ENCODE measurements at places on chromosomes 16 and 17. TPM values are rescaled to one million over a fixed set of nuclear protein-coding genes. Genes with fewer than 3 reads are reported as not detected.
A peak's percentile ranks its signal among the peaks of the same experiment; 100 is the strongest.

DNA sequence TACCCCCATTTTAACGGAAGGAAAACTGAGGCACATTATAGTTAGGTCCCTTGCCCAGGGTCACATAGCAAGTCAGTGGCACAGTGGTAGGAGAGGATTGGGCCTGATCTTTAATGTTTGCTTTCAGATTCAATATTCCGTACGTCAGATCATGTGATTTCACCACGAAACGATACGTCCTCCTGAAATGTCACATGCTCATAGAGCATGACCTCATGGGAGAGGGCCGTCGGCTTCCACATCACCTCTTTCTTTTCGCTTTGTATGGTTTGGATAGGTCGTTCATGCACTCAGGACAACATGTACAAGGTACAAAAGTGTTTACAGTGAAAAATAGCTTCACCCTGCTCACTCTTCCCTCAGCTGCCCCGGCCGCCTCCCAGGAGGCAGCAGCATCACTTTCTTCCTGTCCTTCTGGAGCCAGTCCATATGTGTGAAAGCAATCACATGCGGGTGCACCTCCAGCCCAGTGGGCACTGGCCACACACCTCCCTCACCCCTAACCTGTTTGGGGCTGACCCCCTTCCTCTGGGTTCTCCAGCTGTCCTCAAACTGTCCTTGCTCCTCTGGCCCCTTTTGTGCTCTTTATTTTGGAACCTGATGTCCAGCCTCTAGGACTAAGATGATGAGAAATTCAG is 199.9 kb downstream of the FOXL1 start:
- DNase-seq, result no peak

The ANKRD40CL gene
- total RNA-seq, result 0.64 TPM

- DNase-seq, result peak; percentile 93
These were observed 15.5 kb upstream of the TFAP4 start for GRCh38 chr16:4288148-4288921.

The PRDM7 gene
- total RNA-seq, result not detected

The ADCY7 gene
- 71.4 TPM for total RNA-seq

The GNGT2 gene
- not detected for total RNA-seq

The GNAO1 gene
- not detected for total RNA-seq

DNA sequence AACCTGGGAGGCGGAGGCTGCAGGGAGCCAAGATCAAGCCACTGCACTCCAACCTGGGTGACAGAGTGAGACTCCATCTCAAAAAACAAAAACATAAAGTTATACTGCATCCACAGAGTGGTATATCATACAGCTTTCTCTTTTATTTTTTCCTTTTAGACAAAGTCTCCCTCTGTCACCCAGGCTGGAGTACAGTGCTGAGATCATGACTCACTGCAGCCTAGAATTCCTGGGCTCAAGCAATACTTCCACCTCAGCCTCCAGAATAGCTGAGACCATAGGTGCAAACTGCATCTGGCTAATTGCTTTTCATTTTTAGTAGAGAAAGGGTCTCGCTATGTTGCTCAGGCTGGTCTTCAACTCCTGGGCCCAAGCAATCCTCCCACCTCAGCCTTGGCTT is 10.0 kb upstream of the COPRS start:
- DNase-seq, result no peak

DNA sequence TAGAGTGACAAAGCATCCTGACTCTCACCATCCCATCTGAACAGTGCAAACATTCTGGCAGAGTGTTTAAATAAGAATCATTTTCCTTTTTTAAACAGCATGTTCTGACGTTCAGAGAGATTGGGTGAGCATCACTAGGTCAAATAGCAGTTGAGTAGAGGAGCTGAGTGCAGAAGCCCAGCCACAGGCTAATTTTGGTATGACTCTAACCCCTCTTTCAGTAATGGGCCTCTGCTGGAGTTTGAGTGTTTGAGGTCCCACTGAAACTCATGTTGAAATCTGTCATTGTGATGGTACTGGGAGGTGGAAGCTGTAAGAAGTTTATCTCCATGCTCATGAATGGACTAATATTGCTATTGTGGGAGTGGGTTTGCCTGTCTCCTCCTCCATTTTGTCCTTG is 194.4 kb downstream of the SALL1 start:
- no peak for DNase-seq

DNA sequence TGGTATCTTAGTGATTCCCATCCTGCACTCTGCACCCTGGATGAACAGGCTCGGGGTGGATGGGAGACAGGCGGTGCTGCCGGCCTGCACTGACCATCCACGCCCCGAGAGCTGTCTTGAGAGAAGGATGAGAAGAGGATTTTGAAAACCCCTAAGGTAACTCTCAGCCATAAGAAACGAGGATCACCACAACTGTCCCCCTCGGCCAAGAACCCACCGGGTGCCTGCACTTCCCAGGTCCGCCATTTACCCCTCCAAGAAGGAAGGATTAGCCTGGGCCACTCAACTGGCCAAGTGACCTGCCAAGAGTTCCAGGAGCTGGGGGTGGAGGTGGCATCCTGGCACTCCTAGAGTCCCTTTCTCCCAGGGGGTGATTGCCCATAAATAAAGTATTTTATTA is 302.4 kb upstream of the TNRC6C start:
- DNase-seq, result no peak

The PRR35 gene
- not detected for total RNA-seq

DNA sequence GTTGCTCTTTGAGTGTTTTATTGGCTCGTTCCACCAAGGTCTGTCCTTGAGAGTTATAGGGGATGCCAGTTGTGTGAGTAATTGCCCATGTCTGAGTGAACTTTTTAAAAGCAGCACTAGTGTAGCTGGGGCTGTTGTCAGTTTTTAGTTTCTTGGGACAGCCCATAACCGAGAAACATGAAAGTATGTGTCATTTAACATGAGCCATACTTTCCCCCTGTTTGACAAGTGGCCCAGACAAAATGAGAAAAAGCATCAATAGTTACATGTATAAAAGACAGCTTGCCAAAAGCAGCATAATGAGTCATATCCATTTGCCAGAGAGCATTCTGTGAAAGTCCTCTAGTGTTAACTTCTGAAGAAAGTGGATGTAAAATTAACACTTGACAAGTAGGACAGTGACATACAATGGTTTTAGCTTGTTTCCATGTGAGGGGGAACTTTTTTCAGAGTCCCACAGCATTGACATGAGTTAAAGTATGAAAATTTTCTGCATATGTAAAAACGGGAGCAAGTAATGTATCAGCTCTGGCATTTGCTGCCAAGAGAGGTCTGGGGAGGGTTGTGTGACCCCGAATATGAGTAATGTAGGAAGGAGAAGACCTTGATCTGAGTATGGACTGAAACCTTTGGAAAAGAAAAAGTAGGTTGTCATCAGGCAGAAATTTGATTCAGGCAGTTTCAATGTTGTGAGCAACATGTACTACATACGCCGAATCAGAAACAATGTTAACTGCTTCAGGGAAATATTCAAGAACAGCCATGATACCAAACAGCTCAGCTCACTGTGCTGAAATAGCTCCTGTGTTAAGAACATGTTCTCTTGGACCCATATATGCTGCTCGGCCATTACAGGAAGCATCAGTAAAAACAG is 56.8 kb upstream of the ARL4D start:
- no peak for DNase-seq

DNA sequence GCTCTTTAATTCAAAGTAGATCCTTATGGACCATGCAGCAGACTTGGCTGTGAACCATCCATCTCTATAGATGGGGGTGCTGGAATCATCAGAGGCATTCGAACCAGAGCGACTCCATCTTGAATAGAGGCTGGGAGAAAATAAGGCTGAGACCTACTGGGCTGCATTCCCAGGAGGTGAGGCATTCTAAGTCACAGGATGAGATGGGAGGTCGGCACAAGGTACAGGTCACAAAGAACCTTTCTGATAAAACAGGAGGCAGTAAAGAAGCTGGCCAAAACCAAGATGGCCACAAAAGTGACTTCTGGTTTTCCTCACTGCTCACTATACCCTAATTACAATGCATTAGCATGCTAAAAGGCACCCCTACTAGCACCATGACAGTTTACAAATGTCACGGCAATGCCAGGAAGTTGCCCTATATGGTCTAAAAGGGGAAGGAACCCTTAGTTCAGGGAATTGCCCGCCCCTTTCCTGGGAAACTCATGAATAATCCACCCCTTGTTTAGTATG is 89.2 kb upstream of the BRD7 start:
- DNase-seq, result no peak

DNA sequence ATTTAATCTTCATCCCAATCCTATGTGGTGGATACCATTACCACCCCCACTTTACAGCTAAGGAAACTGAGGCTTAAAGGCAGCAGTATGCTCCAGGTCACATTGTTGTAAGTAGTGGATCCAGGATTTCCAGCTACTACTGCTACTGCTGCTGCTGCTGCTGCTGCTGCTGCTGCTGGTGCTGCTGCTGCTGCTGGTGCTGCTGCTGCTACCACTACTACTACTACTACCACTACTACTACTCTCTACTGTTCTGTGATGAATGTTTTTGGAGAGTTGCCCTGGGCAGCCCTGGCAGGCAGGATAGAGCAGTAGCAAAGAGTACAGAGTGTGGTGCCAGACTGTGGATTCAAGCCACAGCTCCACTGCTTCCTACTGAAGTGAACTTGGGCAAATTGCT is 49.3 kb upstream of the SLC12A3 start:
- DNase-seq, result no peak

- no peak for DNase-seq
These were observed 67.7 kb upstream of the TNRC6C start for GRCh38 chr17:77890771-77891170.

- DNase-seq, result no peak
These were observed 167.2 kb downstream of the PARN start for GRCh38 chr16:14462811-14463210.

- DNase-seq, result no peak
These were observed 21.4 kb downstream of the RPTOR start for GRCh38 chr17:80566054-80566400.

The SALL1 gene
- total RNA-seq, result not detected

- DNase-seq, result no peak
These were observed 71.5 kb upstream of the KSR1 start for GRCh38 chr17:27384726-27385125.

- no peak for DNase-seq
These were observed 56.3 kb upstream of the CBFA2T3 start for GRCh38 chr16:89033304-89033703.

The MYCBPAP gene
- total RNA-seq, result 1.0 TPM

DNA sequence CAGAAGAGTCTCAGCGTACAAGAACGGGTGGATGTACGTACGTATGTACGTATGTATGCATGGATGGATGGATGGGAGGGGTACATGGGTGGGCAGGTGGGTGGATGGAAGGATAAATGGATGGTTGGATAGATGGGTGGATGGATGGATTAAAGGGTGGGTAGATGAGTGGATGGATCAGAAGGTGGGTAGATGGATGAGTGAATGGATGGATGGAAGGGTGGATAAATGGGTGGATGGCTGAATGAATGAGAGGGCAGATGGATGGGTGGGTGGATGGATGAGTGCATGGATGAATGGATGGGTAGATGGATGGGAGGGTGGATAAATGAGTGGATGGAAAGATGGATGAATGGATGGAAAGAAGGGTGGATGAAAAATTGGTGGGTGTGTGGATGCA is 45.6 kb downstream of the ENGASE start:
- no peak for DNase-seq

- no peak for DNase-seq
These were observed 89.4 kb downstream of the ITFG1 start for GRCh38 chr16:47371271-47372014.

The SSTR5 gene
- not detected for total RNA-seq

DNA sequence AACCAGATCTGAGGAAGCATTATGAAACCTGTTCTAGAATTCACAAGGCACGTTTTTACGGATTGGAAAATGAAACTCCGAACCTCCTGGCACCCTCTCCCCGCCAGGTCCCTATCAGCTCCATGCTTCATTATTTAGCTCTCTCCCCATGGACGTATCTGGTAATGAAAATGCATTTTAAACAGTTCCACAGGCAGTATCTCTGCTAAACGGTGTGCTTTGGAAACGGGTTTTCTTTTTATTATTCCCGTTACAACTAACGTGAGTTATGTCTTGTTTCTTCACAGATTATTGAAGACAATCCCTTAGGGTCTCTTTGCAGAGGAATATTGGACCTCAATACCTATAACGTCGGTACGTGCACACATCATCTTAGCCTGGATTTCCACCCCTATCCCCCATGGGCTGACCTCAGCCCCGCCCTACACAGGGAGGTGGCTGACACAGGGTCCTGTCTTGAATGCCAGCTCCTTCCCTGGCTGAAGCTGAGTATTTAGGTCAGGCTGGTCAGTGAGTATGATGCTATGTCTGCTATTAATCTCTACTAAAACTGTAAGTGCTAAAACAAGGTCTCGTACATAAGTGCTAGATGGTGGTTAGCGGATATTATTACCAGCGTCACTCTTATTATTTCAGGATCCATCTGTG is 82.9 kb downstream of the SDR42E1 start:
- DNase-seq, result no peak

DNA sequence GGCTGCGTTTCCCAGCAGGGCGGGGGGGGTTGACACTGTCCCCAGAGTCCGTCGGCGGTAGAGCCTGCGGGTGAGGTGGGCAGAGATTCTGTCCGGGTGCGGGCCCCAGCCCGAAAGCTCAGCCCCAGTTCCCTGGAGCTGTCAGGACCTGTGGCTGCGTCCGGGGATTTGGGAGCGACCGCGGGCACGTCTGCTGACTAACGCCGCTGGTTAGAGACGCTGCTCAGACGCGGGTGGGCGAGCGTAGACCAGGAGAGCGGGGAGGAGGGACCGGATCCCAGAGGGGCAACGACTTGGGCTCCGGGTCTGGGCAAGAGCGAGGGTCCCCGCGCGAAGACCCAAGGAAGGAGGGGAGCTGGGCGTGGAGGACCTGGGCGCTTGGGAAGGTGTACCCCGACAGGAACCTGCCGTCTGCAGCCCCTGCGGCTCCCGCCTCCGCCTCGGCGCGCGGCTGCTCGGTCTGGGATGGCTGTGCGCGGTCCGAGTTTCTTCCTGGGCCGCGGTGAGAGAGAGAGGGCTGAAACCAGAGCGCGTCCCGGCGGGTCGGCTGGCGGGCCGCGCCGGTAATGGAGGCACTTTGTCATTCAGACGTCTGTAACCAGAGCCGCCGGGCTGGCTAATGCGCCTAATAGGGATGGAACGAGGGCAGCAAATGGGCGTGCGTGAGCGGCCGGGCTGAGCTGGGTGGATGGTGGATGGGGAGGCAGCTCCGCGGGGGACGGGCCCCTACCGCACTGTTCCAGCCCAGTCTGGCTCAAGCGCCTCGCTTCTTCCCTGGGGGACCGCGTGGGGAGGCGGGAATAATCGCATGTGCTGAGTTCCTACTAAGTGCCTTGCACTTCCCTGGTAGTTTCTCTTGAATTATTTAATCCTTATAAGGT is 2.3 kb downstream of the NGFR start:
- DNase-seq, result peak; percentile 34

GRCh38 chr16:89099905-89100304 is 6.3 kb downstream of the ACSF3 start:
- DNase-seq, result no peak

GRCh38 chr16:83903751-83904150 is 4.8 kb downstream of the MLYCD start:
- no peak for DNase-seq

DNA sequence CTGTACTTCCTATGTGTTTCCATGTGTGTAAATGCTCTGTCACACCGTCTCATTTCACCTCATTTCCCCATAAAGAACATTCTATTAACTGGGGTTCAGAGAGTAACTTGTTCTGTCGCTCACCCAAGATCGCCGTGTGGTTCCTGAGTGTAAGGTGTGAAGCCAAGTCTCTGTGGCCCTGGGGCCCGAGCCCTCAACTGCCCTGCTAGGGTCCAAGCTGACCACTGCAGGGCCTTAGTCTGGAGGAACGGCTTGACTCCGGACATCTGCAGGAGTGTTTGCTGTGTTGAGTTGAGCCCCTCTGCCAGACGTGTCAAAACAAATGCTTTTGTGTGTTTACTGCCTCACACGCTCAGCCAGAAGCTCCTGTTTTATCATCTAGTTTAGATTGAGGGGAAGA is 244.1 kb downstream of the CCDC182 start:
- DNase-seq, result no peak

All from Calu3 (cell line).